ENCODE measurements at places on chromosomes 2 and 18. TPM values are rescaled to one million over a fixed set of nuclear protein-coding genes. Genes with fewer than 3 reads are reported as not detected.

GRCh38 chr18:25144820-25145219 is 207.1 kb downstream of the ZNF521 start:
- DNase-seq: no peak

Gene CCDC150
- polyA plus RNA-seq: 18.0 TPM

- no peak for DNase-seq
Measured at GRCh38 chr2:44753552-44754285, 187.8 kb upstream of the SIX3 start.

Gene PAX8
- 202 TPM for polyA plus RNA-seq

Gene CD302
- 15.4 TPM for polyA plus RNA-seq

- DNase-seq: no peak
Measured at GRCh38 chr2:1979569-1979968, 235.3 kb upstream of the PXDN start.

DNA sequence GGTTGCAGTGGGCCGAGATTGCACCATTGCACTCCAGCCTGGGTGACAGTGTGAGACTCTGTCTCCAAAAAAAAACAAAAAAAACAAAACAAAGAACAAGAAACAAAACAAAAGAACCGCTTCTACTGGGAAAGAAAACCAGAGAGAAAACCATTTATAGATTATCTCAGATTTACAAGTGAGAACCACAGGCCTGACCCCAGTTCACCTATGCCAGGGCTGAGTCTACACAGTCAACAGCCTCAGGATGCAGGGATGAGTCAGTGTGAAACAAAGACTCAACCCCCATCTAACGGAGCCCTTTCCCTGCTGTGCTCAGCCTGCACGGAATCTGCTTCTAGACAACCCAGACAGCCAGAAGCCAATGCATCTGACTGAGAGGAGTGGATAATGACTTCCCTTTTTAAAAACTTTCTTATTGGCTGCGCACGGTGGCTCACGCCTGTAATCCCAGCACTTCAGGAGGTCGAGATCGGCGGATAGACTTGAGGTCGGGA is 25.5 kb upstream of the YWHAQ start:
- no peak for DNase-seq

- DNase-seq: no peak
Measured at GRCh38 chr18:22324191-22325131, 93.3 kb downstream of the CTAGE1 start.

GRCh38 chr2:134601264-134601663 is 117.5 kb downstream of the TMEM163 start:
- no peak for DNase-seq

Gene CD28
- 0.98 TPM for polyA plus RNA-seq

- DNase-seq: no peak
Measured at GRCh38 chr2:25441353-25441752, 99.6 kb upstream of the DNMT3A start.

GRCh38 chr2:8413589-8414135 is 268.2 kb upstream of the ID2 start:
- DNase-seq: no peak

Gene CNTNAP5
- polyA plus RNA-seq: 0.32 TPM

DNA sequence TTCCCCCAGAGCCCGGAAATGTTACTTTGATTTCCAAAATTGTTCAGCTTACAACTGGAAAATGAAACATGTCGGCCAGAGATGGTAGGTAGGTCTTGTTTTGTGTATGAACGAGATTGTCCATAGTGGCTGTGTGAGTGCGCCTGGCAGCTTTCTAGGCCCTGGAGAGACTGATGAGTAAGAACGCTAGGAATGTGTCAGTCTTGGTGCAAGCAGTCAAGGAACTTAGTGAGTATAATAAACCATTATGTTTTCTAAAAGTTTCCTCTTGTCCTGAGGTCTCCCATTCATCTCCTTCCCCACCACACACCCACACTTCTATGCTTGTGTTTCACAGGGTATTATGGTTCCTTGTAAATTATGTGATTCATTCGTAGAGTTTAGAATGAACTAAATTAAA is 234.2 kb downstream of the CDH2 start:
- no peak for DNase-seq

DNA sequence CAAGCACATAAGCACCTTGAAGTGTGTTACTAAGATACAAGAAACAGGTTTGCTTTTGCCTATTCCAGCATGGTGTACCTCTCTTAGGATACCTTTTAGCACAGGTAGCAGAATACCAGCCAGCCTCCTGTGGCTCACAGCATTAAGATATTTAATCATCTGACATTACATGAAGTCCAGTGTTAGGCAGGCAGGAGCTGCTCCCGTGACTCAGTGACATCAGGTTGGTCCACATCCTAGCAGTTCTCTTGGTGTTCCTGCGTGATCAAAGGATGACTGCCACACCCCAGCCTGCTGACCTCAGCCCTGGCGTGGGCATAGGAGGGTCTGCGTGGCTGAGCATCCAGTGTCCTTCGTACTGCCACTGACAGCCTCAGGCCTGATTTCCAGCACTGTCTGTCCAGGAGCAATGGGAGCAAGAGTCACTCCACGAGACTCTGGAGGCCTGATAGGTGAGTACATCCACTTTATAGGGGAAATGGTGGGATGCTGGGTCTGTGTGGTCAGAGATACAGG is 3.6 kb upstream of the DTYMK start:
- DNase-seq: no peak

GRCh38 chr2:32074134-32074506 is 10.8 kb downstream of the SPAST start:
- no peak for DNase-seq

DNA sequence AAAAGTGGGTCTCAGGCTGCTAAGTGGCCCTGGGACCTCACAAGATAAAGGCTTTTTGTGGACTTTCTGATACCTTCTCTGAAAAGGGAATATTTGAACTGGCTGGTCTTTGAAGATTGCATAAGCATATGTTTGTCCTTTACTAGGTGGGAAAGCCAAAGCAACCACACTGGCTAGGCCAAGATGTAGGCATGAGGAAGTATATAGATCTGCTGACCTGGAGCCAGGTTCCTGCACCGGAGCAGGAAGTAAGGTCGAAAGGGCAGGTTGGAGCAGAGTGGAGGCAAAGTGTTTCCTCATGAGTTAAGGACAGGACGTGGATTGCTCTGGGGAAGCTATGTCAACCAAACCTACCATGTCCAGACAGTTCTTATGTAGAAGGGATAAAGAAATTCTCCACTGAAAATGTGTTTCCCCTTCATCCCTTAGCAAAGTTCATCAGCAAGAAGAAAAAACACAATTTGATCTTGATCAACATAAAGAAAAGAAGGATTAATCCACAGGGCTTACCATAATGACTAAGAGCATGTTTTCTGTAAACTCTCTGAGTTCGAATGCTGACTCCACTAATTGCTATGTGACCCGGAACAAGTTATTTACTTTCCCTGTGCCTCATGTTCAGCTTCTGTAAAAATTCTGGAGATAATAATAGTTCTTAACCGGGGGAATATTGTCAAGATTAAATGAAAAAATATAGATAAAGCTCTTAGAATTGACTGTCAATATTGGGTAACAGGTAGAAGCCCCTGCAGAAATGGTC is 156.1 kb upstream of the SRD5A2 start:
- DNase-seq: no peak

Gene TUBA3E
- polyA plus RNA-seq: 0.26 TPM

Gene TCF23
- polyA plus RNA-seq: 0.69 TPM

Gene MC2R
- polyA plus RNA-seq: not detected

DNA sequence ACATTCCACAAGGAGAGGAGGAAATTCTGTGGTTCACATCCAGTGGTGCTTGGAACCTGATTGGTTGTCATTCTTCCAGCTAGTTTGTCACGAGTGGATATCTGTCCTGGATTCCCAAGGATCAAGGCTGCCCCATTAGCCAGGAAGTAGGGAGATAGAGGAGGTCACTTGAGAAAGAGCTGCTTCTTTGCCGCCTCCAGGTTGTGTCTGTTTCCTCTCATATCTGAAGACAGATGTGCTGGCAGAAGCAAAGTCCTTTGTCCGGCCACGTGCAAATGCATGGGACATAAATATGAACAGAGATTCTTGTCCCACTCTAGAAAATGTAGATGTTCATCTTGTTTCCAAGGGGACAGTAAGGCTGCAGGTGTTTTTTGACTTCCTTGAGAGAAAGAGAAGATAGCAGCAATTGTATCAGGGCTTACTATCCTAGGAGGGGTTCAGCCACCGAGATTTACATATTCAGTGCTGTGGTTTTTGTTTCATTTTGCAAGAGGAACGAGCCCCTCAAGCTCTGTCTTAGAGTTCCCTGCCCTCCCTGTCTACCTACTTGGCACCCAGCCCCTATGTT is 174.4 kb downstream of the RPIA start:
- DNase-seq: no peak

GRCh38 chr2:54366487-54367280 is 89.4 kb upstream of the SPTBN1 start:
- no peak for DNase-seq

DNA sequence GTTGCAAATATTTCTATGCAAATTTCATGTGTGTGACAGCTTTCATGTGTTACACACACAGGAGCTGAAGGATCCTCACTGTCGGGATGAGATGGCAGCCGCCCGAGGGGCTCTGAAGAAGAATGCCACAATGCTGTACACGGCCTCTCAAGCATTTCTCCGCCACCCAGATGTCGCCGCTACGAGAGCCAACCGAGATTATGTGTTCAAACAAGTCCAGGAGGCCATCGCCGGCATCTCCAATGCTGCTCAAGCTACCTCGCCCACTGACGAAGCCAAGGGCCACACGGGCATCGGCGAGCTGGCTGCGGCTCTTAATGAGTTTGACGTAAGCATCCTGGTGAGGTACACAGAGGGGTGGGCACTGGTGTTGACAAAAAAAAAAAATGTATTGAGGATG is 361.2 kb downstream of the CTNNA2 start:
- DNase-seq: no peak

DNA sequence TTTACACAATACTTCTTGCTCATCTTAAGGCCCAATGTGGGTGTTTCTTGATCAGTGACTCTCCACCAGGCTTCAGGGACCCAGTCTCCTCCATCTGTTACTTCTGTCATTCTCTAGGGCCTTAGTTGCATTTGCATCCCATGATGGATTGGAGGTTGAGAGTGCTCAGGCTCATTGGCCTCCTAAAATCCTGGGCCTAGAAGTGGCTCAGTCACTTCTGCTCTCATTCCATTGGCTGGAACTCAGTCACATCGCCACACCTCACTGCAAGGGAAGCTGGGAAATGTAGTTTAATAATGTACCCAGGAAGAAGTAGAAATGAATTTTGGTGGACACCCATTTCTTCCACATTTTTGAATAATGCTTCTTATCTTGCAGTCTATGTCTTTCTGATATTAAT is 223.5 kb downstream of the HRH4 start:
- no peak for DNase-seq

DNA sequence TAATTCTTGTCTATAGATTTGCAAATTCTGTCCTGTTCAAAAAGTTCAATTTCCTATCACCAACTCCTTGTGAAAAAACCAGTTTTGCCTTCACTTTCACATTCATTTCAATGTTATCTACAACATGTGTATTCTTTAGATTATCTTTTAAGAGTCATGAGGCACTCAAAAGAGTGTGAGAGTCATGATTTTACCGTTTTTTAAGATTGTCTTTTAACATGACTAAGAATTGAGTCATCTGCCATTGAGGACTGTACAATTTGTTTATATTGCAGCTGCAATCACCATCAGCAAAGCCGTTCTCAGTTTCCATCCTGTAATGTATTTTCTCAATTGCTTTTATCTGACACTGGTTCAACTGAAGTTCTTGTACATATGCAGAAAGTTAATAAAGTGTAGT is 275.8 kb downstream of the LNPK start:
- DNase-seq: no peak

Gene KCNG2
- polyA plus RNA-seq: 0.55 TPM

Gene ALPI
- polyA plus RNA-seq: 0.05 TPM

DNA sequence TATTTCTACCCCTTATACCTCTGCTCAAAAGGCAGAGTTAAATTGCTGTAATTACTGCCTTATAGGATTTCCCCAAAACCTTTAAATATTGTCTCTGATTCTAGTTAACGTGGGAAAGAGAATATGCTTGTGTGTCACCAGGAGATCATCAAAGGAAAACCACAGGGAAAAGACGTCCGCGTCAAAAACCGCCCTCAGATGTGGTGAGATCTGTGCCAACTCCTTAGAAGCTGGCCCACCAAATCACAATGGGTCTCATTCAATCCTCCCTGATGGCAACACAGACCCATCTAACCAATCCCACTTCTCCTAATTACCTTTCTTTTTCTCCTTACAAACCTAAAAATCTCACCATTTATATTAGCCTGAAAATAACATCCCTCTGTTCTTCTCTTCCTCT is 25.4 kb downstream of the VPS54 start:
- no peak for DNase-seq

- DNase-seq: no peak
Measured at GRCh38 chr2:233852056-233852455, 2.3 kb downstream of the HJURP start.

DNA sequence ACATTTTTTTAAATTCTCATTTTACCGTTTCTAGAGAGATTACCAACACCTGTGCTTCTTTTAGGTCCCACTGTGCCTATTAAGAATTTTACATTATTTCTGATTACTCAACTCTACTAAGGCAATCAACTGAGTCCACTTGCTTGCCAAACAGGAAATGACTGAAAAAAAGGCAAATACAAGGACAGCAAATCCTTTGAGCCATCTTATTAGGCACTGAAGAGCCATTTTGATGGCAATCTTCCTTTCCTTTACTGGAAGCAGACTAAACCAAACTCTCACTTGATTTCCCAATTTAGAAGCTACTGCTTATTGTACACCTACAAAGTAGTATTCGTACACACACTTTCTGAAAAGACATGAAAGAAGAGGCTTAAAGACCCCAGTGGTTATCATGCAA is 121.4 kb upstream of the COL3A1 start:
- DNase-seq: no peak

Gene CUL3
- 117 TPM for polyA plus RNA-seq

Gene CD8B2
- 0.20 TPM for polyA plus RNA-seq

Gene WIPF1
- 28.0 TPM for polyA plus RNA-seq

DNA sequence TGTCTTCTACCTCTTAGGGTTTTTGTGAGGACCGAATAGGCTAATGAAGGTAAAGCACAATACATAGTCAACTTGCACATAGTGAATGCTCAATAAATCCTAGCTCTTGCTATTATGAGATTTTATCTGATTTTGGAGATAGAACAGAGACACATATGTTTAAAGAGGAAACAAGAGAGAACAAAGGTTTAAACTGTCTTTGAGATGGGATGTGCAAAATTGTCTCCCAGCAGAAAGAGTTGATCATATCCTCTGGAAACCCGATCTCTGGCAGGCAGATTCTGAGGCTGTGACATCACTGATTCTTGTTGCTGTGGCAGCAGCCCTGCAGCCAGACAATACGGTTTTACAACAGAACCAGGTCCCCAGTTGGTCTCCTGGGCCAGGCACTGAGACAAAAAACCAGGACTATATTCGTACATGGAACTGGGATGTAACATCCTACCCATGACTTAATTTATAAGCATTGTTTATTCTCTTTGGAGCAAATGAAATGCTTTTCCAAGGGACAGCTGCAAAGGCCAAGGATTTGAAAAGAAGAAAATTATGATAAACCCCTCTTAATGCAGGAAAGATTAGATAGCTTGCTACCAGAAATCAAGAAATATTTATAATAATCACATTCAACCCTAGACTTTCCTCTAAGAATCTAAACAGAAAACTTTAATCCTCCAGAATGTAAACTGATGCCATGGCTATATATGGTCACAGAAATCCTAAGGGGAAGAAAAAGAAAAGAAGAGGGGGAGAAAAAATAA is 80.2 kb downstream of the SLC8A1 start:
- DNase-seq: no peak

Gene IL36RN
- not detected for polyA plus RNA-seq
